ENCODE measurements at places on chromosomes 3 and 15.

- no peak for DNase-seq
Measured at GRCh38 chr15:64092864-64093626, 593 bp downstream of the CIAO2A start.

GRCh38 chr3:113278599-113278955 is 67.2 kb downstream of the BOC start:
- no peak for DNase-seq

- no peak for DNase-seq
Measured at GRCh38 chr3:152241142-152242017, 27.3 kb upstream of the MBNL1 start.

GRCh38 chr3:134361162-134361835 is 12.9 kb downstream of the AMOTL2 start:
- DNase-seq: no peak

- DNase-seq: no peak
Measured at GRCh38 chr3:122536632-122537001, 21.9 kb upstream of the KPNA1 start.

GRCh38 chr15:44673639-44674038 is 10.2 kb upstream of the SPG11 start:
- no peak for DNase-seq

DNA sequence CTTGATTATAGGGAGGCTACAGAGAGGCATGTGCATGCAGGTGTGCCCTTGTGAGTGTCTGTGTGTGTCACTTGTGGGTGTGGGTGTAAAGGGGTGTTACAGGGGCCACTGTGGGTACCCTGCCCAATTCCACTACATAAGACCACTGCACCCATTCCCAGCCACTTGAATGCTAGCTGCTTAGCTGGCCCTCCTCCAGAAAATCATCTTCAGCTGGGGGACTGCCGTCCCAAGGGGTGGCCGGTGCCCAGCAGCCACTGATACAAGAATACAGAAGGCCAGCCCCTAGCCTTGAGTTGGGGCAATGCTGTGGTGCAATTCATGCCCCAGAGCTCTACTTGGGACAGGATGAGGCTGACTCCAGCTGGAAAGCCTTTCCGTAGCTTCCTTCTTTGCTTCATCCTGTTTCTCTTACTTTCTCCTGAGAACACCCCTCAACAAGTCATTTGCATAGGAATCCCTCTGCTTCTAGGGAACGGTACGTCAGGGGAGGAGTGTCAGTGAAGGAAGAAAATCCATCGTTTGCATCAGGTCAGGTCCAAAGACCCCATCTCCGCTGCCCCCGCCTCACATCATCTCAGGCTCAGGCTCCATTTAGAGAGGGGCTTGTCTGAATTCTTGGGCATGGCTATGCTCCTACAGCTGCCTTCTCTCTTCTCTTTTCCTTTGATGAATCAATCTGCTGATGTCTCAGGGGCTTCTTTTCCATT is 72.0 kb downstream of the SCN5A start:
- DNase-seq: no peak

DNA sequence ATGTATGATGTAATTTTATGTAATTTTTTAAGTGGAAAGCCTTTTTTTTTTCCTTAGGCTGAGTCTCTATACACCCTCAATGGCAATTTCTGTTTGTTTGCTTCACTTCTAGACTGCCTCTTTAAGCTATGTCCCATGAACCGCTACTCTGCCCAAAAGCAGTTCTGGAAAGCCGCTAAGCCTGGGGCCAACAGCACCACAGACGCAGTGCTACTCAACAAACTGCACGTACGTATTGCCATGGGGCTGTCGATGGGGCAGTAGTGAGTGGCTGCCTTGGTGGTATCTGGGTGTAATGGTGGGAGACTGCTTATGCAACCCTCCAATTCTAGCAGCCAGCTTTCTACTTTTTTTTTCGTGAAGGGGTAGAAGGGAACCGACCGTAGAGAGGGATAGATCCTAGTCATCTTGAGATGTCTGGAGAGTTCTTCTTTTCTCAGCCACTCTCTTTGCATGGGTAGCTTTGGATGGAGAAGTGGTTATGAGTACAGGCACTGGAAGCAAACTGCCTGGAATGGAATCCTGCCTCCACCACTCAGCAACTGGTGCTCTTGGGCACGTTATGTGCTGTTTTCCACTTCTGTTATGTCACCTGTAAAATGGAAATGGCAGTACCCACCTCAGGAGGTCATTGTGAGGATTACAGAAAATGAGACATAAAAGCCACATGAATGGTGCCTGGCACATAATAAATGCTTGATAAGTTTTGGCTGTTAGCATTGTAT is 134.7 kb downstream of the ITPR1 start:
- no peak for DNase-seq

- DNase-seq: peak; percentile 46
Measured at GRCh38 chr15:73972984-73973682, 19.0 kb downstream of the STOML1 start.
